Fibroblast of the conjunctiva (primary cell): ENCODE measurements at places on chromosomes 13 and 19.

DNA sequence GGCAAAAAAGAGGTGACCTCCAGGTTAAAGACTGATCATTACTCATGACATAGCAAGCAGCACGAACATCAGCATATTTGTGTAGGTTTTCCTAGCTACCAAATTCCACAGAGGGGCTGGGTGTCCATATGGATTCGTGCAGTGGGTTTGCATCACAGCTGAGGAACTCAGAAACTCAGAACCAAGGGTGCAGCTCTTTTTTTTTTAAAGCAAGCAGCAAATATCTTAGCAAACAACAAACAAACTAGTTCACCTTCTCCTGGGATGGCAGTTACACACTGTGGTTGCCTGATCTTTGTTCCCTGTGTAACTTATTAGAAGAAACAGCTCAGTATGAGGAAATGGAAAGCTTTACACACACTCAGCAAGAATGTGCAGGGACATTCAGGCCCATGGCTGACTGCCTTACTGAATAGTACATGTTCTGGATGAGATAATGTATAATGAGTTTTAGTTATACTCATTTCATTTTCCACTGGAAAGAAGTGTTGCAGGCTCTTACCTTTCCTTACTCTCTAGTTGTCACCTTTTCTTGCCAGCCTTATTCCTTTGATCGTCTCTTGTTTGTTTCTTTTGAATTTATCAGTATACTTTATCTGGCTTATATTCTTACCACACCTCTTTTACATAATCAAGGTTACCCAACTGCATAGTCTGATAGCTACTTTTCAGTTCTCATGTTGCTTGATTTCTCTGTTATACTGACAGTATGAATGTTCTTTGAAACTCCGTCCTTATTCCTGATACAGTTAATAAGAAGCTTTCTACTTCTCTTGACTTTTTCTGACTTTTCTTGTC is 4.3 kb downstream of the NDFIP2 start:
- peak; percentile 55 for DNase-seq

- DNase-seq: no peak
These were observed 161.6 kb downstream of the FLT1 start for GRCh38 chr13:28333204-28333881.

GRCh38 chr13:43805071-43805468 is 18.3 kb upstream of the ENOX1 start:
- peak; percentile 86 for DNase-seq

DNA sequence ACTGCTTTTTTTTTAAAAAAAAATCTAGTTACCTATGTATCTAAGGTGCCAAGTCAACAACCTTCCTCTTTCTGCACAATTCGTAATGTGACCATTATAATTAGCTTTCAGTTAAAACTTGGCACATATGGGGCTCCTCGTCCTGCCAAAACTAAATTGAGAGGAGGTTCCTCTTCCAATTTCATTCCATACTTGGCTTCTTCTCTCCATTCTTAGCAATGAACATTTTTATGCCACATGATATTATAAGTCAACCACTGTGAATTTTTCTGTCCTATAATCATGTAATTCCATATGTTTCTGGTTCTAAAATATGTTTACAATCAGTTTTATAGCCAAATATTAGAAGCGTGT is 177.0 kb downstream of the DCLK1 start:
- no peak for DNase-seq

DNA sequence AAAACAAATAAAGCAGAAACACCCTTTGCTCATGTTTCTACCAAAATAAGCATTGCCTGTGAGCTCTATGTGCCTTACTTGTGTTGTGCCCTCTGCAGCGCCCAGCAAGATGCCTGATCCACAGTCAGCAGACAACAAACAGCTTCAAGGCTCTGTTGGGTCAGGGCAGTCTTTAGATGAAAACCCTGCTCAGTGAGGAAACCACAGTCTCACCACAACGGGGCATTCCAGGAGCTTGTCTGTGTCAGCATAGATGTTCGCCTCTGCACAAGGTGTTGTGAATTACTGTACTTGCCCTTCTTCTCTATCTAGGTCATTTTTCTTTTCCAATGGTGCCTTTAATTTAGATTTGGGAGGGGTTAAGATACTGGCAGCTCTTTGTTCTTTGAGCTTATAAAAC is 251.9 kb downstream of the COL4A1 start:
- DNase-seq: no peak

DNA sequence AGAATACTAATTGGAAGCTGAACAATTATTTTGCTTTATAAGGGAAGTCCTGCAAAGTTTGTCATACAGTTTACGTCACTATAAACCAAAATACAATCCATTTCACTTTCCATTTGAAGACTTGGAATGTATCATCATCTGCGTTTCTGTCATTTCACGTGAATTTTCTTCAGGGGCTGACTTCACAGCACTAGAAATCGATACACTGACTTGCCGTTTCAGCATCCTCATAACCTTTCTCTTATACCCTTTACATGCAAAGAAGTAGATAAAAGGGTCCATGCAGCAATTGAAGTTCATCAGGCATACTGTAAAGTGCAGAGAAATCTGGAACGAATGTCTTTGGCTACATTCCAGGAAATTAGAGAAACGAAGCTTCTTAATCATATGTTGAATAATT is 12.2 kb downstream of the GPR183 start:
- no peak for DNase-seq

- DNase-seq: no peak
These were observed 91.2 kb downstream of the KATNAL1 start for GRCh38 chr13:30216111-30216510.

DNA sequence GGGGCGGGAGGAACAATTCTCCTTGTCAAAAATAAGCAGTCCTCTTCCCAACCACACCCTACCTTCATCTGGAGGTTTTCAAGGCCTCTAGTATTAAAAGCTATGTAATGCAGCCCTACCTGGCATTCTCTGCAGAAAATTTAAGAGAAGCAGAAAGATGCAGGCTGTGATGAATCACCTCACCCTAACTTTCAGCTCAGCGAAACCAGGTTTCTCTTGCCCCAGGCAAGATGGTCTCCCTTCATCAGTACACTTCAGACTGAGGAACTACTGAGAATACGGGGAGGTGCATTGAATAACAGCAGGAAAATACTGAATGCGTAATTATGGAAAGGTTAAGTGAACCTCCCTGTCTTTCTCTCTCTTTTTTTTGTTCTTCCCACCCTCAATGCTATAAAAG is 437.6 kb upstream of the KLF12 start:
- DNase-seq: no peak

DNA sequence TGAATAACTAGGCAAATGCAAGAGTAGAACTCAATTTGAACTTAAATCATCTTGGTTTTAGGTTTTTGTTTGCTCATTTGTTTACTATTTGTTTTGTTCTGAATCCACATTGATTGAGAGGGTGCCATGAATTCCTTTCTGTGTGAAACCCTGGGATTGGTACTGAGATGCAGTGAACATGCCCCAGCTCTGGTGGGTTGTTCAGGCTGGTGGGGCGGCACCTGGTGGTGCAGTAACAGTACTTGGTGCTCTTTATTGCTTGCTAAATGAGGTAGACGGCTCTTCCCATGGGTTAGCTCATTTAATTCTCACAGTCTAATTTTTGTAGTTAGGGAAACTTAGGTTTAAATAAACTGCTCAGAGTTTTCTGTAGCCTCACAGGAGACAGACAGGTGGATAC is 48.4 kb downstream of the WASF3 start:
- DNase-seq: no peak

GRCh38 chr13:45333977-45334922 is 6.7 kb downstream of the TPT1 start:
- DNase-seq: no peak

GRCh38 chr13:49246850-49247642 is 679 bp upstream of the CDADC1 start:
- no peak for DNase-seq

- DNase-seq: peak; percentile 57
These were observed 501.8 kb downstream of the EFNB2 start for GRCh38 chr13:106033659-106034058.

GRCh38 chr13:34035676-34036325 is 217.9 kb downstream of the RFC3 start:
- DNase-seq: no peak

DNA sequence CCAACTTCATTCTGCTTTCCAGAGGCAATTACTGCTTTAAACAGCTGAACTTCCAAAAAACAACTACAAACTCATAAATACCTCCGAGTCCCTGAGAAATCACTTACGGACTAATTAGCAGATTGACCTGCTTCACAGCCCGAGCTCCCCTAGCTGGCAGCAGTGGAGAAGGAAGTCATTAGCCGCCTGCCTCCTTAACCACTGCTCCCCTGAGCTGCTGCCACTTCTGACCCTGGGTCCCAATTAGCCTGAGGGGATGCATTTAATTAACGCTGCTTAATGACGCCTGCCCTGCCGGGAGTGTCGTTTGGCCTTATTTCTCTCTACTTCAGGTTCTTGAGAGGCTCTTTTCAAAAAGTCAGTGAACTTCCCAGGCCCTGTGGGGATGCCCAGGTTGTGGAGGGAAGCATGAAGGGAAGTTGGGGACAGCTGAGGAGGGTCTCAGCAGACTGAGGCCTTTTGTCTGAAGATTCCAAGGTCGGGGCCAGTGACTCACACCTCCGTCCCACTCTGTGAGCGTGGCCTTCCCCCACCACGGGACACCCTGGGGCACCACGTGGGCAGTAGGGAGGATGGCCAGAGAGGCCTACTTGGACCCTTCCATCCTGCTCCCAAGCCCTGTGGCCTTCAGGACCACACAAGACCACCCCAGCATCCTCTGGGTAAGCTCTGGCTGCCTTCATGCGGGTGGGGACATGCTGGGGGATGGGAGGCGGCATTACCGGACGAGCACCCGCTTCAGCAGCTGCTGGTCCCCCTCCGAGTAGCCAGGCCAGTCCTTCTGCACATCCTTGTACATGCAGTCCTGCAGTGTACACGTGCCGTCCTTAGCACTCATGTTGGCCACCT is 19.8 kb upstream of the ISYNA1 start:
- DNase-seq: no peak

DNA sequence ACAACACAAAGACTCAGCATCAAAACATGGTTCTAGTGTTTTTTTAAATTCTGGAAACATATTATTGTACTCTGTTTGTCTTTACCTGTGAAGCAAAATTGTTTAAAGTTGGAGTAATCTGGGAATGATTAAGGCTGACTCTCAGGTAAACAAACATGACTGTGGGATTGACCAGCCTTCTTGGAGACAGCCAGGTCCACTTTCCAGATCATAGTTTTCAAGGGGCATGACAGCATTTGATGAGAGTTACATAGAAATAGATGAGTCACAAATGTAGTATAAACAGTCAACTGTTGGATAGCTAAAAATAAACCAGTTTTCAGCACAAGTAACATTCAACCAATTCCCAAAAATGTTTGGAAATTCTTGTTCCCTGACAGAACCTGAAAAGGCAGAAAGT is 1680.9 kb downstream of the OLFM4 start:
- DNase-seq: no peak

DNA sequence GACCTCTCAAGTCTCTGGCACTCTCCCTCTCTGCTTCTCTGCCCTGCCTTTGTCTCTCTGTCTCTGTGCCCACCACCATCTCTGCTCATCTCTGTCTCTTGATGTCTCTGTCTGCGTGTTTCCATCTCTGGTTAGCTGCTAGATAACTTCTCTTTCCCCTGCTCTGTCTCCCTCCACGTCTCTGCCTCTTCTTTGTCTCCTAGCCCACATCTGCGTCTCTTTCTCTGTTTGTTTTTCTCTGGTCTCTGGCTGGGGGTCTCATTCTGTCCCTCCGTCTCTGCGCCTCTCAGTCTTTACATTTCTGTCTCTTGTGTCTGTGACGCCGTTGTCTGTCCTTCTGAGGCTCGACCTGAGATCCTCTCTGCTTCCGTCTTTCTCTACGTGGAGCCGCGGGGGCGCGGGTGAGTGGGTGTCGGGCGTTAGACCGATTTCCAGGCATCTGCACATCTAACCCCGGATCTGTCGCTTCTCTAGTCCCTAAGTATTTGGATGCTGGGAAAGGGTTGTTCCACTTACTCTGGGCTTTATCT is 386 bp downstream of the GIPR start:
- DNase-seq: no peak

DNA sequence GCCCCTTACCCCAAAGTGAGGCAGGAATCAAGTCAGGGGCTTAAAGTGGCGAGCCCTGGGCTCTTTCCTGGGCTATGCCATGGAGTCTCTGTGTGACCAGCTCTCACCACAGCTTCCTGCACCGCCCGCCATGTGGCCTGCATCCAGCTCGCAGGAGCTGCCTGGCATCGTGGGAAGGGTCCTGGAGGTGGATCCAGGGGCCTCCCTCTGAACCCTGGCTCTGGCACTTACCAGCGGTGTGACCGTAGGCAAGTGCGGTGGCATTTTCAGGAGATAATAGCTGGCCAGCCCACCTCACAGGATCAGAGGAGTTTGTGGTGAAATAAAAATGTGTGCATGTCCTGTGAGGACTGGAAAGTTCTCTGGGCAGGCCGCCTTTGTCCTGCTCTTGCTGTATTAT is 26.0 kb downstream of the DHRS12 start:
- no peak for DNase-seq
